ENCODE measurements at places on chromosomes 3 and 15.
A peak's percentile ranks its signal among the peaks of the same experiment; 100 is the strongest.

DNA sequence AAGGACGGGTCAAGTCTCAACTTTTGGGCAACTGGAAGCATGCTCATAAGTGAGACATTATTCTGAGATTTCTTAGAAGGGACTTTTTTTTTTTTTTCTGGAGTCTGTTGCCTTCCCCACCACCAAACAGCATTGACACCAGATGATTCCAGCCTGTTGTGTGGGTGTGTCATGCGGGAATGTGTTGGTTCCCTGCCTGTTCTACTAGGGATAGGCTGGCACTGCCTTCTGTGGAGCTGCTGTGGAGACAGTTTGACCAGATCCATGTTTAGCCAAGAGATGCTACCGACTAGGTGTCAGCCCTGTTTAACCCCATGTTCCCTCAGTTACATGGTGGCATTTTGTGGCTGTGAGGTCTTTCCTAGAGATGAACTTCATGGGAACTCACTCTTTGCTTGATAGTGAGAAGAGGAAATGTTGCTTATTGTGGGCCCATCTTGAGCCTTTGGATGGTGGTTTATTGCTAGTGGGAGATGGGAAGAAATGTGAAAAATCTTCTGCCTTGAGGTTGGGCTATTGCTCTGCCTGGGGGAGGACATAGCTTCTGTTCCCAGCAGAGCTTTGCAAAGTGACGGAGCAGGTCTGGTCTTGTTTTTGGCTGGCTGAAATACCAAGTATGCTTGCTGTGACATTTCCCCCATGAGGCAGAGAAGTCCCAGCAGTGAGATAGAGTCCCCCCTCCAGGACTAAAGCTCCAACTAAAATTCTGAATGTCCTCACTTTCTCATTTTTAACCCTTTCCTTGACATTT, 31.3 kb downstream of the TRAK1 start:
- DNase-seq, result no peak

DNA sequence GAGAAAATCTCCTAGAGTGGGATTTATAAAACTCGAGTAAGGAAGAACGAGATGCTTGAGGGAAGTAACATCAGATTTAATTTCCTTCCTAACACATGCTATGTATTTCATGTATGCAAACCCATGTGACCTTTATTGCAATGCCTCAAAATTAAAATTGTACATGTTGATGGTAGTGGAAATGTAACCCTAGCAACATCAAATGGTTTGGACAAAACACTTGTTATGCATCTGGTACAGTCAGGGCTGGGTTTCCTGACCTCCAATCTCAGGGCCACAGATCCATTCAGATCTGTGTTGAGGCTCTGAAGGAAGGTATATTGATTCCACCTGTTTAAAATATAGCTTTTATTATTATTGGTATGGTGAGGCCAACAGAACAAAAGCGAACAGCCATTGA, 246.0 kb downstream of the WNT5A start:
- DNase-seq, result no peak

DNA sequence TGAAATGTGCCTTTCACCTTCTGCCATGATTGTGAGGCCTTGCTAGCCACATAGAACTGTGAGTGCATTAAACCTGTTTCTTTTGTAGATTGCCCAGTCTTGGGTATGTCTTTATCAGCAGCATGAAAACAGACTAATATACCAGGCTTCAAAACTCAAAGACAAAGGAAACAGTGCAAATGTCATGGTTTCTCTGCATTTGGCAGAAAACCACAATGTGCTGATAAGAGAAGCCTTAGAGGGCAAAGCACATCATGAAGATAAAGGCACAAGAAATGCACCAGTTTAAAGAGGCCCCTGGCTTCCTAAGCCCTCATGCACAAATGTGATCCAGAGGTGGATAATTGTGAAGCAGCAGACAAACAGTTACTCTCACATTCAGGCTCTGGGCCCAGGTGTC, 259.2 kb downstream of the CPNE4 start:
- no peak for DNase-seq

- peak; percentile 56 for DNase-seq
These were observed 74.3 kb downstream of the MYO1E start for GRCh38 chr15:59298225-59298853.

DNA sequence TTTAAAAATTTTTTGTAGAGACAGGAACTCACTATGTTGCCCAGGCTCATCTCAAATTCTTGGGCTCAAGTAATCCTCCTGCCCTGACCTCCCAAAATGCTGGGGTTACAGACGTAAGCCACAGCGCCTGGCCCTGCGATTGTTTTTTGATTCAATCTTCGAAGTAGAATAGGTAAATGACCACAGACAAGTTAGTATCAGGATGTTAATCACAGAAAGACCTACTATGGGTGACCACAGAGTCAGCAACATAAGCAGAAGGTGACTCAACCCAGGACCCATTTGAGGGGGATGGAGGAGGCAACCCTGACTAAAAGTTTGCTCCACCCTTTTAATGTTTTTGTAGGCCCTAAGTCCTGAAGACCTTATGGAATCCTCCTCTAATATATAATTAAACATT, 10.0 kb upstream of the USP3 start:
- DNase-seq, result no peak

DNA sequence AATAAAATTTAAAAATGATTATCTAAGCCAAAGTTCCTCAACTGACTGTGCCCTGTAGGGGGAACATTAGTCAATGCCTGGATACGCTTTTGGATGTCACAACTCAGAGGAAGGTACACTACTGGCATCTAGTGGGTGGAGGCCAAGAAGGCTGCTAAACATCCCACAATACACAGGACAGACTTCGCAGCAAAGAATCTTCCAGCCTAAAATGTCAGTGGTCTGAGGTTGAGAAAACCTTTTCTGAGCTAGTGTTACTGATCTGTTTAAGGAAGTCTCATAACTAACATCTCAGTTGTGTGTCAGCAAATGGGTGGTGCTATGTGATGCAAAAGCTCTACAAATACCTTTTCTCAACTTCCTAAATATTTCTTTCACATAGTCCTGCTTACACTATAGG, 20.9 kb upstream of the LDHAL6B start:
- no peak for DNase-seq

- DNase-seq, result no peak
These were observed 471.1 kb downstream of the VGLL3 start for GRCh38 chr3:86519819-86520218.

Measured in stimulated activated CD4-positive, alpha-beta T cell treated with anti-CD3 and anti-CD28 coated beads, Interleukin-1b, Interleukin-23, amount 100 ng/mL, for 48 hours (primary cell).